ENCODE measurements at places on chromosomes 13 and 19.

DNA sequence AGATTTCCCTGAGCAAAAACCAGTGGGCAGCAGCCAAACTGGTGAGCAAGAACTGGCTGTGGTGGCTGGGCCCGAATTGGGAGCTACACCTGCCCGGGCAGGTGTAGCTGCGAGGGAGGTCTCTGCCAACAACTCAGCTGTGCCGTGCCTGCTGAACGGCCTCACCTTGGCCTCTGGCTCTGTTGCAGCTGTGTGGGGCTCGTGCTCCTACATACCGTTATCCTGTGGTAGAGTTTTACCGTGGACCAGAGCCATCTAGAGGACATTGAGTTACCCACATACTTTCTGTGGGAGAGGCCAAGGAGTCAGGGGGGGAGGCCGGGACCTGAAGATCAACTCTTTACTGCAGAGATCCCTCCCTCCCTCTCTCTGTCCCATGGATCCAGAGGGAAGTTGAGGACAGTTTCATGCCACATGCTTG is 113.2 kb downstream of the TM9SF2 start:
- peak; percentile 37 for DNase-seq

DNA sequence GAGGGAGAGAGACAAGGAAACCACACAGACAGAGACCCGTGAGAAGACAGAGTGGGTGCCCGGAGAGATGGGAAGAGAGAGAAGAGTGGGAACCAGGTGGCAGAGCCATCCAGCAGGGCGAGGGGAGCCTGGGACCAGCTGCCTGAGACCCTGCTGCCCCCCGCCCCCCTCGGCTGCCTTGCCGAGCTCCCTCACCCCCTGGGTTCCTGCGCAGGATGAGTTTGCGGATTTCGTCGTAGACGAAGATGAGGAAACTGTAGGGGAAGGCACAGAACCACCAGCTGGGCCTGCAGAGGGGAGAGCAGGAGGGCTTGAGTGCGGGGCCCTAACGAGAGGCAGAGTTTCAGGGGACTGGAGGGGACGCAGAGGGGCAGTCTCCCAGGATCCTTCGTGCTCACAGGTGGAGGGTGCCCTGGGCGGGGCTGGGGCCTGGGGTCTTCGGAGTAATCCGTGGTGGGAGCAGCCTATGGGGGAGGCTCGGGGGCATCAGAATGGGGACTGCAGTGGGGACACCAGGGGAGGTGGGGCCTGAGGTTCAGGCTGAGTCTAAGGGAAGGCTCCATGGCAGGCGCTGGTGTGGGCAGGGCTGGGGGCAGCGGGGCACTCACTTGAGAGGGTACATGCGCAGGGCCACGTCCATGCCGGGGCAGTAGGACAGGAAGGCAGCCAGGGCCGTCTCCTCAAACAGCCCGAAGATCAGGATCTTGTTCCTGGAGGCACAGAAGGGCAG is 8.1 kb upstream of the RABAC1 start:
- no peak for DNase-seq

DNA sequence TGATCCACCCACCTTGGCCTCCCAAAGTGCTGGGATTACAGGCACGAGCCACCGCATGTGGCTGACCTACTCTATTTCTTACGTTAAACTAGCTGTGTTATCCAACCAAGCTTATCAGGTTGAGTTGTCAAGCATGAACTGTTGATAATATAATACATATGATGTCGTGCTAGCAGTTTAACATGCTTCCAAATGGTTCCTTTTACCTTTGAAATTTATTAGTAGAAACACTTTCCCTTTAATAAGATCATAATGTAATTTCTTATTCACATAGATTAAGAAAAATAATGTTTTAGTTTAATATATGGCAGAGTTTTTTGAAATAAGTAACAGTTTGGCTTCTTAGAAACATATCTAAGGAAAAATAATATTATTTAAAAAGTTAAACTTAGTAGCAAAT is 34.4 kb upstream of the VWA8 start:
- DNase-seq: no peak

DNA sequence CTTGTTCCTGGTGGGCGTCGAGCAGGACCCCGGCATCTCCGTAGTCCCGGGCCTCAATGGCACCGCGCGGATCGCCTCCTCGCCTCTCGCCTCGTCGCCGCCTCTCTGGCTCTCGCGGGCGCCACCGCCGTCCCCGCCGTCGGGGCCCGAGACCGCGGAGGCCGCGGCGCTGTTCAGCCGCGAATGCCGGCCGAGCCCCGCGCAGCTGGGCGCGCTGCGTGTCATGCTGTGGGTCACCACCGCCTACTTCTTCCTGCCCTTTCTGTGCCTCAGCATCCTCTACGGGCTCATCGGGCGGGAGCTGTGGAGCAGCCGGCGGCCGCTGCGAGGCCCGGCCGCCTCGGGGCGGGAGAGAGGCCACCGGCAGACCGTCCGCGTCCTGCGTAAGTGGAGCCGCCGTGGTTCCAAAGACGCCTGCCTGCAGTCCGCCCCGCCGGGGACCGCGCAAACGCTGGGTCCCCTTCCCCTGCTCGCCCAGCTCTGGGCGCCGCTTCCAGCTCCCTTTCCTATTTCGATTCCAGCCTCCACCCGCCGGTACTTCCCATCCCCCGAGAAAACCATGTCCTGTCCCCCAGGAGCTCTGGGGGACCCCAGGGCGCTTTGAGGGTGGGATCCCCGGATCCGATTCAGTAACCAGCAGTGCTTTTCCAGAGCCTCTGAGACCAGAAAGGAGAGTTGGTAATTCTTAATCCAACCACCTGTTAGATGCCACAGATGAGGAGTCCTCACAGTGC is 885 bp downstream of the MLNR start:
- DNase-seq: no peak

DNA sequence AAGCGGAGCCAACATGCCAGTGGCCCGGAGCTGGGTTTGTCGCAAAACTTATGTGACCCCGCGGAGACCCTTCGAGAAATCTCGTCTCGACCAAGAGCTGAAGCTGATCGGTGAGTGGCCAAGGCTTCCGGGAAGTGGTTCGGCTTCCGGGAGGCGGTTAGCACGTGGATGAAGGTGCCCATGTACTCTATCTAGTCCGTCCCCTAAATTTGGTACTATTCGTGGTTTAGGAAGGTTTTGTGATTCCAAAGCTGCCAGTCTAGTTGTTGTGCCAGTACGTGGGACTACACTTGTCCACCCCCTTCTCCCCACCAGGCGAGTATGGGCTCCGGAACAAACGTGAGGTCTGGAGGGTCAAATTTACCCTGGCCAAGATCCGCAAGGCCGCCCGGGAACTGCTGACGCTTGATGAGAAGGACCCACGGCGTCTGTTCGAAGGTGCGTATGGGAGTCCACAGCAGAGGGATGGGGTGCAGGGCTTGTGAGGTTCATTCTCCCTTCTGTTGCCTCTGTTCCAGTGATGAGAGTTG is 579 bp downstream of the RPS9 start:
- DNase-seq: no peak

GRCh38 chr13:106336668-106337067 is 198.8 kb downstream of the EFNB2 start:
- no peak for DNase-seq

GRCh38 chr13:30792285-30793000 is 57.1 kb downstream of the ALOX5AP start:
- DNase-seq: no peak

- no peak for DNase-seq
Measured at GRCh38 chr13:43664700-43665191, 122.0 kb downstream of the ENOX1 start.

DNA sequence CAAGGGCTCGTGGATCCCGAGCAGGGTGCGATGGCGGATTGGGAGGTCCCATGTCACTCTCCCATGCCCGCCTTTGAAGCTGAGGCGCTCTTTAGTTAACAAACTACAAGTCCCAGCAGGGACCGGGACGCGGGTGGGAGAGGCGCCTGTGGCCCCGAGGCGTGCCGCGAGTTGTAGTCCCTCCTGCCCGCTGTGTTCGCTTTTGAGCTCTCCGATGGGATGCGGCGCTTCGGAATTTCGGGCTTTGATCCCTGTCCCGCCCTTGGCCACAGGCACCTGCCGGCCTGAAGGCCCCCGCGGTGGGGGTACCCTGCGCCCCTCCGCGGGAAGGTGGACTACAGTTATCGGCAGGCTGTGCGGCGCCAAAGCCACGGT is 11.0 kb downstream of the CYTH2 start:
- DNase-seq: no peak

GRCh38 chr19:45408121-45408520 is 1.7 kb downstream of the POLR1G start:
- no peak for DNase-seq

- DNase-seq: no peak
Measured at GRCh38 chr13:76667551-76667950, 218.7 kb downstream of the KCTD12 start.

DNA sequence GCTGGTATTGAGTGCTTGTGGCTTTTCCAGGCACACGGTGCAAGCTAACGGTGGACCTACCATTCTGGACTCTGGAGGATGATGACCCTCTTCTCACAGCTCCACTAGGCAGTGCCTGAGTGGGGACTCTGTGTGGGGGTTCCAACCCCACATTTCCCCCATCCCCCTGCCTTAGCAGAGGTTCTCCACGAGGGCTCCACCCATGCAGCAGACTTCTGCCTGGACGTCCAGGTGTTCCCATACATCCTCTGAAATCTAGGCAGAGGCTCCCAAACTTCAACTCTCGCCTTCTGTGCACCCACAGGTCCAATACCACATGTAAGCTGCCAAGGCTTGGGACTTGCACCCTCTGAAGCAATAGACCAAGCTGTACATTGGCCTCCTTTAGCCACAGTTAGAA is 25.3 kb upstream of the ZSCAN18 start:
- DNase-seq: no peak

- DNase-seq: no peak
Measured at GRCh38 chr19:20273951-20274570, 107.0 kb downstream of the ZNF486 start.

DNA sequence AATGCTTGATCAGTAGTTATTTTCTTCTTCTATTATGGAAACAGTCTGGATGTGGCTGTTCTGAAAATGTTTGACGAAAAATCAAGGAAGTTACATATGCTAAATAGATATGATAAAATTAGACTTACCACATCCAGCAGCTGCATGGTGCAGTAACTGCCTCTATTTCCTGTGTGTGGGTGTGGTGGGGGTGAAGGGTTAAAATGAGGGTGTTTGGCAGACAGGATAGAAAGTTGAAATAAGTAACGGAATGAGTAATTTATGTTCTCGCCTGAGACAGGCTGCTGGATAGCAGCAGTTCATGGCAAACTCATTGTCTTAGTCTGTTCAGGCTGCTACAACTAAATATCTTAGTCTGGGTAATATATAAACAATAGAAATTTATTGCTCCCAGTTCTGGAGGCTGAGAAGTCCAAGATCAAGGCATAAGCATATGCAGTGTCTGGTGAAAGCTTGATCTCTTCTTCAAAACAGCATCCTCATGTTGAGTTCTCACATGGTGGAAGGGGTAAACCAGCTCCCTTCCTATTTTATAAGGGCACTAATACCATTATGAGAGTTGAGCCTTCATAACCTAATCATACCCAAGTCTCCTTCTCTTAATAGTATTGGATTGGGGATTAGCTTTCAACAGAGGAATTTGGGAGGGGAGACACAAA is 1248.9 kb downstream of the SLITRK5 start:
- no peak for DNase-seq

DNA sequence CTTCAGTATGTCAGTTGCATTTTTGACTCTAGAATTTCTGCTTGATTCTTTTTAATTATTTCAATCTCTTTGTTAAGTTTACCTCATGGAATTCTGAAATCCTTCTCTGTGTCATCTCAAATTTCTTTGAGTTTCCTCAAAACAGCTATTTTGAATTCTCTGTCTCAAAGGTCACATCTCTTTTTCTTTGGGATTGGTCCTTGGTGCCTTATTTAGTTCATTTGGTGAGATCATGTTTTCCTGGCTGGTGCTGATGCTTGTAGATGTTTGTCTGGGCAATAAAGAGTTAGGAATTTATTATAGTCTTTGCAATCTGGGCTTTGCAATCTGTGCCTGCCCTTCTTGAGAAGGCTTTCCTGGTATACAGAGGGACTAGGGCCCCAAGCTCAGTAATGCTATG is 18.5 kb upstream of the KBTBD7 start:
- no peak for DNase-seq

GRCh38 chr19:55606817-55607216 is 1.4 kb downstream of the ZNF865 start:
- DNase-seq: no peak

- DNase-seq: no peak
Measured at GRCh38 chr19:39701291-39701690, 3.0 kb upstream of the LGALS14 start.

DNA sequence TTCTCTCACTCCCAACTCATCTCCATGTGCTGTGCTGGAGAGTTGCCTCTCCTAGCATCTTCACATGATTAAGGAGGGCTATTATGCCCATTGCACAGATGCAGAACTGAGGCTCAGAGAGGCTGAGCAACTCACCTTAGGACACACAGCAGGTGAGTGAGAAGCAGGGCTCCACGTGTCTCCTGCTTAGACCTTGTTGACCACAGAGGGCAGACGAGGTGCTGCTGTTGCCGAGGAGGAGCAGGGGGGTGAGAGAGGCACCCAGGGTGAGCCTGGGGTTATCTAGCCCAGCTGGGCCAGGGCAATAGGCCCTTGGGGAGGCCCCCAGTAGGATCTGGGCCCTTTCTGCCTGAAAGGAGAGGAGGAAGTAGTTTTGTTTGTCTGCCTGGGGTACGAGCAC is 2.4 kb upstream of the HSH2D start:
- DNase-seq: no peak

DNA sequence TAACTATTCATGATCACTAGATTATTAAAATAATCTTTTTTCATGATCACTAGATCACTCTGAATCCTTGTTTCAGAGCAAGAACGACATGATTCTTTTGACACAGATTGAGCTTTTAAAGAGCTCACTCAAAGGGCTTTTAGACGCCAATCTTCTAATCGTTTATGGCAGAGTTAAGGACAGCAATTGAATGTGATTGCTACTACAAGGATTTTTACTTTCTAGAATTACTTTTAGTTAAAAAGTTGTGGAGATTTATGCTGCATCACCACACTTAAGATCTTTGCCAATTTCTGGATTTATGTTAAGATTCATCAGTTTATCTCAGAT is 1.3 kb downstream of the EXOSC8 start:
- DNase-seq: no peak

GRCh38 chr19:11268783-11269267 is 6.5 kb upstream of the DOCK6 start:
- peak; percentile 45 for DNase-seq

- DNase-seq: peak; percentile 99
Measured at GRCh38 chr13:92843549-92843948, 383.1 kb upstream of the GPC6 start.

GRCh38 chr13:51245583-51245982 is 23.4 kb downstream of the FAM124A start:
- no peak for DNase-seq

- peak; percentile 26 for DNase-seq
Measured at GRCh38 chr19:1028062-1028926, 1.9 kb downstream of the CNN2 start.

GRCh38 chr13:59409211-59409610 is 754.5 kb downstream of the DIAPH3 start:
- no peak for DNase-seq

Data from SHP77 treated with DMSO at 0.1 percent for 48 hours (cell line).